ENCODE measurements at places on chromosomes 6 and 20. TPM values are rescaled to one million over a fixed set of nuclear protein-coding genes. Genes with fewer than 3 reads are reported as not detected.

CST5 gene
- not detected for polyA plus RNA-seq

LY6G5C gene
- 5.8 TPM for polyA plus RNA-seq

C20orf141 gene
- not detected for polyA plus RNA-seq

PSORS1C2 gene
- polyA plus RNA-seq = not detected

TNF gene
- polyA plus RNA-seq = 9.6 TPM

MAP3K7 gene
- polyA plus RNA-seq = 20.0 TPM

DNA sequence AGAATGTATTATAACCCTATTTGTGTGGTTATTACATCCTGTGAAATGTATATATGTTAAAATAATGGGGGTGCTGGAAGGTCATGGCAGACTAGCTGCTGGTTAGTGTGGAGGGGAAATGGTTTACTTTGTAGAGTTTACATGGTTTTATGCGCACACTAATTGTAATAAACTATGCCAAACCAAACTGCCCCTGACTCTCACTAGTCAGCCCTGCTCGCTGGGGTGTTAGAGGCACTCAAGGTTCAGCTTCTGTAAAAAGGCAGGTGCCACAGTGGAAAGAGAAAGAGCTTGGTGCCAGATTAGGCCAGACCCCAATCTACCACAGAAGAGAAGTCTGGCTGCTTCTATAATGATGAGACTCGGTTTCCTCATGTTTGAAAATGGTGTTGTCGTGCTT lies 52.7 kb downstream of the GOPC start:
- no peak for DNase-seq

DNA sequence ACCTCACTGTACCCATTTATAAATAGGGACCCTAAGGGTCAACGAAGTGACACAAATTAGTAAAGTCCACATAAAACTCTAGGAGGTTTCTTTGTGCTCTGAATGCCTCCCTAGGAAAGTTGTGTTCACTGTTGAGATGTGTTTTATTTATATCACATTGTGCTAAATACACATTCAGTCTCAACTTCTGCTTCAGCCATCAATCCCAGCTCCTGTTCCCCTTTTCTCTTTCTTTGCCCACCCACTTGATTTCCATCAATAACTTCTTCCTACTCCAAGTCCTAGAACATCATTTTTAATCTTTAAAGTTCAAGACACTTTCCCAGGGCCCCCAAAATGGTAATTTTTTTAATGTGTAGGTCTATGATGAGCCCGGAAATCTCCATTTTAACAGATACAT lies 208.3 kb upstream of the RAB32 start:
- no peak for DNase-seq

DNA sequence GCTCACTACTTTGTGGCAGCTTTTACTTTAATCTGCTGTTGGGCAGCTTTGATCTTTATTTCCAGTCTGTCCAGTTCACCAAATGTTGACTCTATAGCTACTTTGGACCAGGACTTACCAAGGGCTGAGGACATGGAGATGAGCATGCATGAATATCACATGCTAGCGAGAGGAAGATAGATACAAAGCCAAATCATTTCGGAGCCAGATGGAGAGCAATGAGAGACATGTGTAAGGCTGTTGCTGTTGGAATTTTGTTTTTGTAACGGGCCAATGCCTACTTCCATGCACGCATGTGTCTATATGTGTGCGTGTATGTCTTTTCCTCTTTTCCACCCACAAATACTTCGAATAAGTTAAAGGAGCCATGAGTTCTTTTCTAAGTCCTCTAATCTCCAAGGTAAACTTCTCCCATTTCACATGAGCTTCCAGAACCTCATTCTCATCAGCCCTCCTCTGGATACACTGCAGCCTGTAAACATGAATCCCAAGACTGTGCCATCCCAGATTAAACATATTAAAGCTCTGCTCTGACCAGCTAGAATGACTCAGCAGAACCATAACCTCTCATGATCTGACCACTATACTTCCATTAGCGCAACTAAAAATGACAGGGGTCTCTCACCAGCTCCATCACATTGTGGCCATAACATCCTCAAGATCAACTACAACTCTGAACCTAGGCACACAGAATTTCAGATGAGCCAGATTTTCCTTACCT lies 160.7 kb downstream of the LRFN2 start:
- no peak for DNase-seq

DNA sequence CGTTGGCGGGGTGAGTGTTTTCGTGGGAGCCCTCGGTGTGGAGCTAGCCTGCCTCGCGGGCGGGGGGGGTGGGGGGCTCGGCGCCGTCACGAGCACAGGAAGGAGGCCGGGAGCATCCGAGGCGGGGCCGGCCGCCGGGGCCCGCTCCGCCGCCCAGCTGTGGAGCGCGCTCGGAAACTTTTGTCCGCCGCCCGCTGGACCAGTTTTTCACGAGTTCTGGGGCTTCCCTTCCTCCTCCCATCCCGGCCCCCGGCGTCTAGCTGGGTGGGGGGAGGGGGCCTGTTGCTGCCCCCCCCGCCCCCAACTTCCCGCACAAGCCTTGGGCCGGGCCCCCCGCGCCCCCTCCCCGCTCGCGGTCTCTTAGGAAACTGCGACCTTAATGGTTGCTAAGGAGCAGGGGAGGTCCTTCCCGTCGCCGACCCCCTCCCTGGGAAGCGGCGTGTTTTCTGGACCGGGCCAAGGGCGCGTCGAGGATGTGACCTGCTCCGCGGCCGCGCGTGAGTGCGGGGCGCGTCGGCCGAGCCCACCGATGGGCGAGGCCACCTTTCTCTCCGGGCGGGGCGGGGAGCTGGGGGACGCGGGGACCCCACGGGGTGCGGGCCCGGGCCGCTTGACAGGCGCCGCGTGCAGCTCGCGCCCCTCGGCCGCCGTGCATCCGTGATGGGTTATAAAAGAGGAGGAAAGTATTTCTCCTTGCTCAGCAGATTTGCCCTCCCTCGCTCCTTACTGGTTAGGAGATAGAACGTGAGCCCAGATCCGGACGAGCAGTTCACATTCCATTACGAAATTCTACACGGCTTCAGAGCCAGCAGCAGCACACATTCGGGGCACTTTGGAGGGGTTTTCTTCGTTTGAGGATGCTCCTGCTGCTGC lies 1.4 kb downstream of the RREB1 start:
- peak; percentile 65 for DNase-seq

DNA sequence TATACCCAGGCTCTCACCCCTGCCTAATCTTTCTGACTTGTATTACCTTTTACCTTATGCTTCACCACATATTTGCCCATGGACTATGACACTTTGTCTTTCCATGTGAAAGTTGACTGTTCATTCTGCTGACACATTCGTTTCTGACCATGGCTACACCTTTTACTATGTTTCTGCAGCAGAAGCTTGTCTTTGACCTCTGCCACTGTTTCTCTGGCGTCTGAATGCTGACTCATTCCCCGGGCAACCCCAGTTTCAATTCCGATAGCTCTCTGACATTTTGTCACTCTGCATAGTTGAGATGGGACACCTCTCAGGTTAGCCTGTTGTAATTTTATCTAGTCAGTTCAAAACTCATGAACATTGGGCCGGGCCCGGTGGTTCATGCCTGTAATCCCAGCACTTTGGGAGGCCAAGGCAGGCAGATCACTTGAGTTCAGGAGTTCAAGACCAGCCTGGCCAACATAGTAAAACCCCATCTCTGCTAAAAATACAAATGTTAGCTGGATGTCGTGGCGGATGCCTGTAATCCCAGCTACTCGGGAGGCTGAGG lies 50.7 kb downstream of the SLC26A8 start:
- peak; percentile 2 for DNase-seq

DNA sequence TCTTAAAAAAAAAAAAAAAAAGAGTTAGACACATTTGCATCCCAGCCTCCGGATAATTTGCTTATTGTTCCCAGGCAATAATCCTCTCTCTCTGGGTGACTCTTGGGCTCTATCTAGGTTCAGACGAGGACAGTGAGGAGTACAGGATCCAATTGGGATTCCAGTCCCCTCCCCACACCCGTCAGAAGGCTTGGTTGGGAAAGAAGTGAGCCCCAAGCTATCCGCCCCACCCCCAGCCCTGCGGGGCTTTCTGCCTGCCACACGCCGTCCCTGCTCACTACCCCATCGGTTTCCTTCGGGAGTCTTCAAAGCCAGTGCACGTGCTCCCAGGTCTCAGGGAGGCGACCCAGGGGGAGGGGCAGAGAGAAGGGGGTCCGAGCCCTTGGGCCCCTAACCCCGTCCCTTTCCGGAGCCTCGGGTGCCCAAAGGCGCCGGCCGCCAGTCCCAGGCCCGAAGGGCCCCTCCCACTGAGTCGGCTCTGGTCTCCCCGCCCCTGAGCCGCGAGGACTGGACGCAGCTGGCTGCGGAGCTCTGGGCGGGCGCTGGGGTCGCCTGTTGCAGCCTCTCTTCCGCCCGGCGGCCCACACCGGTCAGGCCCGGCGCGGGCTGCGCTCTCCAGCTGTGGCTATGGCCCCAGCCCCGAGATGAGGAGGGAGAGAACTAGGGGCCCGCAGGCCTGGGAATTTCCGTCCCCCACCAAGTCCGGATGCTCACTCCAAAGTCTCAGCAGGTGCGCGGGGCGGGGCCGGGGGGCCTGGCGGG lies 2.5 kb downstream of the MYMX start:
- peak; percentile 53 for DNase-seq

GRCh38 chr6:125285353-125285752 lies 16.4 kb downstream of the HDDC2 start:
- no peak for DNase-seq

DNA sequence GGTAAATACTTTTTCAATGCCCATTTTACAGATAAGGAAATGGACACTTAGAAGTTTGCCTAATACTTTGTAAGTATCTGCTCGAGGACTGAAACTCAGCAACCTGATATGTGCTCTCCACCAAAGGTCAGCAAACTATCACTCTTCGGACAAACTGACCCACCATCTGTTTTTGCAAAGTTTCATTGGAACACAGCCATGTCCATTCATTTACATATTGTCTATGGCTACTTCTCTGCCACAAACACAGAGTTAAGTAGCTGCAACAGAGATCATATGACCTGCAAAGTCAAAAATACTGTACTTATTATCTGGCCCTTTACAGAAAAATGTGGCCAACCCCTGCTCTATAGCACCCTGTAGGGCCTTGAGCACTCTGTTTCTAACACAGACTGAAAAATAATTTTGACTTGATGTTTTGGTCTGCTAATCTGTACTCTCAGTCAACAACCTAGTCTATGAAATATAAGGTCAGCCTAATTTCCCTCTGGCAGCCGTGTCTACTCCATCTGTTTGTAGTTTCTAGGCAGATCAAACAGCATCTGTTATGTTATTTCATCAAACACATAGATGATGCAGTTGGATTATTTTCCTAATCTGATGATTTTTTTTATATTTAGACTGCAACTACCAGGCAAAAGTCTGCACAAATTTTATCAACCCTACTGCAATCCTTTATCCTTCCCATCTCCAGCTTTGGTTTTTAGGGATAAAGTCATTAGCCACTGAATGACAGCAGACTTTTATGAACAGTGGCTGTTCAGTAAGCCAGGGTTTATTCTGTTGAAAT lies 41.4 kb upstream of the BEND6 start:
- DNase-seq = no peak

DNA sequence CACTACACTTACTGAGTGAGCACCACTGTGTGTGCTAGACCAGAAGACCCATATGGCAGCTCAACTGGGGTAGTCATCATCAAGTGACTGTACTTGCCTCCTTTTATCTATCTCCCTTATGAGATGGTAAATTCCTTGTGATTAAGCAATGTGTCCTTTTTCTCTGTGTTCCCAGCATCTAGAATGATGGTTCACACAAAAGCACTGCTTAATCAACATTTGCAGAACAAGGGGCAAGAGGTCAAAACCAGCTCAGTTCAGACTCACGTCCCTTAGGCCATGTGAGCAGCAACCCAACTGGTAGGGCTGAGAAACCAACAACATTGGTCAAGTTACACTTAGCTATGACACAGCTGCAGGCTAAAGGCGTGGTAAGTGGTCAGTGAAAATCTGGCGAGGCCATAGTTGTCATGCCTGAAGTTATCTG lies 10.0 kb downstream of the TRAM2 start:
- no peak for DNase-seq

DNA sequence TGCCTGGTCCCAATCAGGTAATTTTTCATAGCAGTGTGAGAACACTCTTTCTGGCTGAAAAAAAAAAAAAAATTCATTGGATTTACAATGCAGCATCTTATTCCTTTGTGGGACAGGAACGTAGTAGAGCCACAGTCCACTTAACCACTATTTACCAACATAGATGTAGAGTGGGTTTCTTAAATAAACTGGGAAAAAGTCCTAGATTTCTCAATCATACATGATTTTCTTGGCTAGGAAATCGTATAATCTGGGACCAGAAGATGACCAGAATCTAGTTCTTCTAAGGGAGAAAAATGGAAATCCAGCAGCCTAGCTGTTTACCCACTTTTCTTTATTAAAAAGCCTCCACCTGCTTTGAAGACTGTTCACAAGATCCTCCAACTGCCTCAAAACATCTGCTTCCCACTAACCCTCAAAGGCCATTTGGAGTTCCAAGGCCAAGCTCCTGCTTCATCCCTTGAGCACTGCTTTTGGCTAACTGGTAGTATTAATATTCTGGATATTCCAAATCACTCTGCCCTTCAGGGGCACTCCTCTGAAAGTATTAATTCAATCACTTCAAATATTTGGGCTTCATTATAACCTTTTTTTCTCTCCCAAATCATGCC lies 70.4 kb downstream of the FYN start:
- no peak for DNase-seq

DNA sequence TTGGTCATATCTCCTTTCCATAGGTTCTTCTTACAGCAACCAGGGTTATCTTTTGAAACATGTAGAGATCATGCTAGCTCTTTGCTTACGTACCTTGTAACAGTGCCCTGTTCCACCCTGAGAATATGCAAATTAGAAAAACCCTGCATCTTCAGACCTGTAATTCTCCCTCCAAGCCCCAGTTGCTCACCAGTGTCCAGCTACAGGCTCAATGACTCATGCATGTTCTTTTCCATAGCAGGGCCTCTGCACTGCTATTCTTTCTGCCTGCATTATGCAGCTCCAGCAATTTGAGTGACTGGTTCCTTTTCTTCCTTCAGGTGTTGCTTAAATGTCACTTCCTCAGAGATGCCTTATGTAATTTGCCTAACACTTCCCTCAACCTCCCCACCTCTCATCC lies 636.2 kb downstream of the KHDRBS2 start:
- DNase-seq = no peak

DNA sequence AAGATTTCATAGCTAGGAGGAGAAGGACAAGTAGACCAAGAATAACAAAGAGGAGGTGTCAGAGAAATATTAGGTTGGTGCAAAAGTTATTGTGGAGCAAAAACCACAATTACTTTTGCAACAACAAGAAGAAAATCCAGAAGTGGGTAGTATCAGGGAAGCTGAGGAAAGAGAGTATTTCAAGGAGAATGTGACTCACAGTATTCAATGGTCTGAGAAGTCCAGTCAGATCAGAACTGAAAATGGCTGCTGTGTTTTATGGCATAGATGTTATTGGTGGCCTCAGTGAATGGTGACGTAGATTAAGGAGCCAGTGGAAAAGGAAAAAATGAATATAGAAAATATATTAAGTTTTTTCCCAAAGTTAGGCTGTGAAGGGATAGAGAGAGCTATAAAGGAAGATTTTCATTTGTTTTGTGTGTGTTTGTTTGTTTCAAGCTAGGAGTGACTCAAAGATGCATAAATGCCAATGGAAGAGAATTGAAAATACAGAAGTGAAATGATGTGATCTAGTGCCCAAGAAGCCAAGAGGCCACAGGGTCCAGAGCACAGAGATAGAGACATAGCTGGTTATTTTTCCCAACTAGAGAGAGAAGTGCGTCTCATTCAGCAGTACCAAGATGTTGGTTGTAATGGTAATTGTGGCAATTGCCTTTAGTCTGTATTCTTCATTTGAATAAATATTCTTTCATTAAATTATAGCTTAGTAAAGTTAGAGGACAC lies 112.8 kb downstream of the ADTRP start:
- no peak for DNase-seq

GRCh38 chr6:11778648-11779328 lies at the start of gene ADTRP:
Gene ADTRP, minus strand, starts transcription at chr6:11778803. Its CDS starts 44 bp downstream, at chr6:11778759.
- DNase-seq = peak; percentile 75

All from CD14-positive monocyte (primary cell).